ENCODE measurements at places on chromosomes 2 and 18. TPM values are rescaled to one million over a fixed set of nuclear protein-coding genes. Genes with fewer than 3 reads are reported as not detected.

VWC2L gene
- total RNA-seq: 17.1 TPM

HDLBP gene
- 355 TPM for total RNA-seq

ALLC gene
- 2.3 TPM for total RNA-seq

COL4A3 gene
- 2.2 TPM for total RNA-seq

DCDC2C gene
- total RNA-seq: 0.99 TPM

TRIM43 gene
- not detected for total RNA-seq

DPYSL5 gene
- total RNA-seq: 56.5 TPM

MTLN gene
- total RNA-seq: 30.8 TPM

CCT4 gene
- 134 TPM for total RNA-seq

TIA1 gene
- 247 TPM for total RNA-seq

CENPA gene
- 5.5 TPM for total RNA-seq

TUBA3E gene
- not detected for total RNA-seq

HNMT gene
- 61.6 TPM for total RNA-seq

NCKAP5 gene
- total RNA-seq: 8.9 TPM

BCL11A gene
- total RNA-seq: 14.9 TPM

UNC80 gene
- total RNA-seq: 14.7 TPM

MOGAT1 gene
- total RNA-seq: 0.22 TPM

FABP1 gene
- 0.39 TPM for total RNA-seq

HK2 gene
- total RNA-seq: 10.8 TPM

TRABD2A gene
- 2.9 TPM for total RNA-seq

POTEC gene
- total RNA-seq: not detected

MC4R gene
- 6.6 TPM for total RNA-seq

All from spinal cord (tissue), 10 donors.